ENCODE measurements at places on chromosomes 11 and 22.

- DNase-seq, result no peak
Observed at GRCh38 chr22:42145175-42145574, 14.6 kb upstream of the CYP2D6 start.

DNA sequence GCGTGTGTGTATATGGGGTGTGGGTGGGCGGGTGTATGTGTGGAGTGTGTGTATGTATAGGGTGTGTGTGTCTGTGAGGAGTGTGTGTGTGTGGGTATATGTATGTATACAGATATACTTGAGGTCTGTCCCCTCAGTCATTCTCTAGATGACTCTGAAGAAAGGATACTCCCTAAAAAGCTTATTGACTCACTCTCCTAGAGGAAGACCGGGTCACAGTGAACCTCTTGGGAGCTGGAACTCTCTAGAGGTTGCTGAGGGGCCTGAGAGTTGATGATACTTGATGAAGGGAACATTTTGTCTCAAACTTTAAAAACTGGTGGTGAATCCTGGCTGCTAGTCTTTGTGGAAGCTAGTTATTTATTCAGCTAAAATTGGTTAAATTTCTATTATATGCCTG is 15.1 kb downstream of the STX3 start:
- DNase-seq, result no peak

DNA sequence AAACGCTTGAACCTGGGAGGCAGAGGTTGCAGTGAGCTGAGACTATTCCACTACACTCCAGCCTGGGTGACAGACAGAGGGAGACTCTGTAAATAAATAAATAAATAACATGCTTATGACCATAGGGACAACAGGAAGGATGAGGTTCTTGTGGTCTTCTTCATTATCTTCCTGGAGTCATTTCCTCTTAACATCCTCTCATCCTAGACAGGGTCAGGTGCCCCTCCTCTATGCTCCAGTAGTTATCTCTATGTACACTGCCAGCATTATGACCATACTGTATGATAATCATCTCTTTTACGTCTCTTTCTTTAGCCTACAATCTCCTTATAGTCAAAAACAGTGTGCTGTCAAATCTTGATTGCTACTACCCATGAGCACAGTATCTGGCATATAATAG is 17.7 kb downstream of the RAB30 start:
- DNase-seq, result no peak

- peak; percentile 28 for DNase-seq
Observed at GRCh38 chr11:32374261-32374711, 61.1 kb downstream of the WT1 start.

- DNase-seq, result no peak
Observed at GRCh38 chr11:92880381-92880780, 89.1 kb upstream of the MTNR1B start.

GRCh38 chr11:69671734-69672465 is 3.3 kb downstream of the LTO1 start:
- no peak for DNase-seq

DNA sequence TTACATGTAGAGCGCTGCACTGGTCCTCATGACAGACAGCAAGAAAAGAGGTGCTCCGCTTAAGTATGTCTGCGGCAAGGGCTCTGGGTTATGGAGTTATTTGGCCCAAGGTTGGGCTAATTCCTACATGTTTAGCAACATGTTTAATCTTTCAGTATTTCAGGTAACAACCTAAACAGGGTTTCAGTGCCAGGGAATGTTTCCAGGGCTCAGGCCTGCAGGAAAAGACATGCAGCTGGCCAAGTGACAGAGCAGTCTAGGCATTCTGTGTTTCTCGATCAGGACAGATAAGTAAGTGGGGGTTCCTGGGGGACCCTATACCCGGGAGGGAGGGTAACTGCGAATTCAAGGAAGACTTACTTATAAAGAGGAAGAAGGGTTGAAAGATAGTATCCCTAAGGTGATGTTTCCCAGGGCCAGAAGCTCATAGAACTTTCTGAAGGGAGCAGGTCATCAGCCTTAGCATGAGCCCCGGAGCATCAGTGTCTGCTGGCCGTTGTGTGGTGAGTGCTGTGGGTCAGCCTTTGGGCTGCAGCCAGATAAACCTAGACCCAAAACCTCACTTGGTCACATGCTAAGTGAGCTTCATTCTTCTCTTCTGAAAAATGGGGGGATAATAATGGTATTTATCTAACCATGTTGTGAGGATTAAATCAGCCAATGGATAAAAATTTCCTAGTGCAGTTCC is 18.4 kb downstream of the KCNJ5 start:
- no peak for DNase-seq

DNA sequence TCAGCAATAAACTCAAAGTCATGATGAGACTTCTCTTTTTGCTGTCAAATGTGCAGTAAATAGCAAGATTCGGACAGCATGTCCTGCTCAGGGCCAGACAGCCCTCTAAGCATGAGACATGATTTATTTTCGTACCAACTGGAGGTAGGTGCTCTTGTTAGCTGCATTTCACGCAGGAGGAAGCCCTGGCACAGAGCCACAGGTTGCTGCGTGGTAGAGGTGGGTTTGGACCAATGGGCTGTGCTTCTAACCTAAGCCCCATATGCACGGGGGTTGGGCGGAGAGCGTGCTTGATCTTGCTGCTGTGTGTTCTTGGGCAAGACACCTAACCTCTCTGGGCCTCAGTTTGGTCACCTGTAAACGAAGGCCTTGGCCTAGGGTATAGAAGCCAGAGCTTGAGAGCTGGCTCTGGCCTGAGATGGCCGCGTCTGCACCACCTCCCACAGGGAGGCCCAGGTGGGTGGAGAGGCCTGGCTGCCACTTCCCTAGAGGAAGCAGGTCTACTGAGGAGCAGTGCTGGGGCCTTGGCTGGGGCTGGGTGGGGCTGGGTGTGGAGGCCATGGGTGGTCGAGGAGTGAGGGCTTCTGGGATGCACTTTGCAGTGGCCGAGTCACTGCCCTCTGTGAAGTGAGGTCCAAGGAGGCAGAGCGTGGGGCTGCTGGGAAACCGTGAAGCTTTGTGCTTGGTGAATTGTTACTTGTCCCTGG is 38.5 kb upstream of the GRAMD4 start:
- DNase-seq, result no peak

GRCh38 chr11:12746593-12747097 is 72.4 kb downstream of the TEAD1 start:
- DNase-seq, result peak; percentile 88

GRCh38 chr11:122036493-122036892 is 79.5 kb downstream of the BLID start:
- DNase-seq, result no peak

- DNase-seq, result no peak
Observed at GRCh38 chr22:30414525-30415047, 11.0 kb upstream of the MTFP1 start.

- DNase-seq, result no peak
Observed at GRCh38 chr22:48973694-48974041, 854.0 kb downstream of the BRD1 start.

DNA sequence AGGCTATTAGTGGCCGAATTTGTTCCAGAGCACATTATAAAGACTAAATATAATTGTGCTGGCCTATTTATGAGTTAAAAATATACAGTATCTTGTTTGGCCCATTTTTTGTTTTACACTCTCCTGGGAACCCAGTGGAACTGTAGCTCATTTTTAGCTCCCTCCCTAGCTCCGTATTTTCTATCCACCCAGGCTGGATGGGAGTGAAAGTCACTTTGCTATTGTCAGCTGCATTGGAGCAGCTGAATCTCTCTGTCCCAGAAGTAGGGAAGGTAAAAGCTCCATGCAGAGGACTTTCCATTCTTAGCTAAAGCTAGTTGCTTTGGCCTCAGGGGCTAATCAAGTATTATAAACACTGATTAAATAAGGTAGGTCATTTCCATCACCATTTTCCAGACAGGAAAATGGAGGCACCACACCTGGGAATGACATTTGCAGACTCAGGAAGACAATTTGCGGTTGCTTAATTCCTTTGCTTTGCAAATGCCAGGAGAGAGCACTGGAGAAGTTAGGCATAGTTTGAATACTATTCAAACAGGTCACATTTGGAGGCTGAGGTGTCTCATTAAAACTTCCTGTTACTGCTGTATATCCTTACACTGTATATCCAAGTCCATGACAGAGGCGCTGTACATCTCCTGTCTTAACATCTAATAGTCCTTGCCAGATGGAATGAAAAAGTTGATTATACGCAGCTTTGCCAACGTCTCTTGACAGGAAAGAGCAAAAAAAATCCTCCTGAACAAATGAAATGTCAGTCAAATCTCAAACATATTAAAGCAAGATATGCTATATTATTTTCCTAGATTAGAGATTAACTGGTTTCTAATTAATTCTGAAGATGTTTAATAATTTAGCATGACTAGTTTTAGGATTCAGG is 338.1 kb upstream of the KIRREL3 start:
- no peak for DNase-seq

DNA sequence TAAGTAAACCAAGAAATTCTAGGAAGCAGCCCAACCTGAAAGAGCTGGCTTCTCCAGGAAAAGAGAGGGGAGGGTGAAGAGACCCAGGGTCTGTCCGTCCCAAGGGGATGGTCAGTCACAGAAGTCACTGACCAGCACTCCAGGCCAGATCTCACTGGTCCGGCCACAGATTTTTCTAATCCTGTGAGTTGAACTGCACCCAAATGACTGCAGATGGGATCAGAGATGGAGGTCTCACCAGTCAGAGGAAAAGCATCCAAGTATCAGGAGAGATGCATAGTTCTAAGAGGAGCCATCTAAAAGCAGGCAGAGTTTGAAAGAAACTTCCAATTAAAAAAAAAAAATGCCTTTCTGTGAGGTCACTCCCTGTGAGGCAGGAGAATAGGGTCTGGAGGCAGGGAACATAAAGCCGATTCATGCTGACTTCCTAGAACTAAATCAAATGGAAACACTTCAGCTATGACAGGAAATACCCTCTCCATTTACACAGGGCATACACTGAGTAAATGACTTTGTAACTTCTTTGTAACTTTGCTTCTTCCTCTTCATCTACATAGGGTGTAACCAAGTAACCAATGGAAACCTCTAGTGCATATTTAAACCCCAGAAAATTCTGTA is 144.5 kb downstream of the CCDC34 start:
- peak; percentile 96 for DNase-seq

- peak; percentile 30 for DNase-seq
Observed at GRCh38 chr22:20117633-20118299, 740 bp upstream of the TRMT2A start.

DNA sequence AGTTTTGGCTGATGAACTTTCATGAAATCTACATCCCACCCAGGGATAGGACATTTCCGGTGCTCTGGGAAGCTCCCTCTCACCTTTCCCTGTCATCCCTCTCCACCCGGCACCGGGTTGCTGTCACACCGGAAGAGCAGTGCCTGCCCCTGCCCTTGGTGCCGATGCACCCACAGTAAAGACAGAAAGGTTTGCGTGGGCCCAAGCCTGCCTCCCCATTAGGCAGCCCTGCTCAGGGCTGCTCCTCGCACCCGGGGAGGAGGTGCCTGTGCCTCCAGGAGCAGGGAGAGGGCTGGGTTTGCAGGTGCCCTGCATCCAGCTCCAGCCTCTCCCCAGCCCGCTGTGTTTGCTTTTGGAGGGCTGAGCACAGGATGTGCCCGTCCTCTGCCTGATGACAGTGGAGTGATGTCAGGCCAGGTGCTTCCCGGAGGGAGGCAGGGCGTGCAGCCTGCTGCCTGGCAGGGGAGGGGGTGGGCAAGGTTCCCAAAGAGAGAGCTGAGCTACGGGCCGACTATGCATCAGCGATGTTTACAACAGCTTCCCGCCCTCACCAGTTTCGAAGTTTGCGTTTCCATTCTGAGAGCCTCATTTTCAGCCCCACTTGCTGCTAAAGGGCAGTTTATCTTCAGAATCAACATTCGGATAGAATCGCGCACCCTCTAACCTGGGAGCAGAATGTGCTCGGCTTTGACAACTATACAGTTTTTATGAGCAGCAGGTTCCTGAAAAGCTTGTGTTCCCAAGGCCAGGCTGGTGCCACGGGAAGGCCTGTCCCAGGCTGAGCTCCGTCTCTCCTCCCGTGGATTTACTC is 83.2 kb upstream of the CLDN5 start:
- no peak for DNase-seq

DNA sequence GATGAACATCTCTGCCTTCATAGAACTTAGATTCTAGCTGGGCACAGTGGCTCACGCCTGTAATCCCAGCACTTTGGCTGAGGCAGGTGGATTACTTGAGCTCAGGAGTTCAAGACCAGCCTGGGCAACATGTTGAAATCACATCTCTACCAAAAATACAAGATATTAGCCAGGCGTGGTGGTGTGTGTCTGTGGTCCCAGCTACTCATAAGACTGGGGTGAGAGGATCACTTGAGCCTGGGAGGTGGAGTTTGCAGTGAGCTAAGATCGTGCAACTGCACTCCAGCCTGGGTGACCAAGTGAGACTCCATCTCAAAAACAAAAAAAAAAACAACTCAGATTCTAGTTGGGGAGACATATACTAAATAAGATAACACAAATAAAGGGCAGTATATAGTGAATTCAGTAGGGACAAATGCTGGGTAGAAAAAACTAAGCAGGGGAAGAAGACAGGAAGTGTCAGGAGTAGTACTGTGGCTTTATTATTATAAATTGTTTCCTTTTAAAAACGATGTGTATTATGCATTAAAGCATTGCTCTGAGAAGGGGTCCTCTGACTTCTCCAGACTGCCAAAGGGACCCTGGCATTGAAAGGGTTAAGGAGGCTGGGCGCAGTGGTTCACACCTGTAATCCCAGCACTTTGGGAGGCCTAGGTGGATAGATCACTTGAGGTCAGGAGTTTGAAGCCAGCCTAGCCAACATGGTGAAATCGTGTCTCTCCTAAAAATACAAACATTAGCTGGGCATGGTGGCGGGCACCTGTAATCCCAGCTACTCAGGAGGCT is 46.7 kb downstream of the PACS1 start:
- DNase-seq, result no peak

- DNase-seq, result no peak
Observed at GRCh38 chr11:95346265-95346664, 115.3 kb upstream of the SESN3 start.

DNA sequence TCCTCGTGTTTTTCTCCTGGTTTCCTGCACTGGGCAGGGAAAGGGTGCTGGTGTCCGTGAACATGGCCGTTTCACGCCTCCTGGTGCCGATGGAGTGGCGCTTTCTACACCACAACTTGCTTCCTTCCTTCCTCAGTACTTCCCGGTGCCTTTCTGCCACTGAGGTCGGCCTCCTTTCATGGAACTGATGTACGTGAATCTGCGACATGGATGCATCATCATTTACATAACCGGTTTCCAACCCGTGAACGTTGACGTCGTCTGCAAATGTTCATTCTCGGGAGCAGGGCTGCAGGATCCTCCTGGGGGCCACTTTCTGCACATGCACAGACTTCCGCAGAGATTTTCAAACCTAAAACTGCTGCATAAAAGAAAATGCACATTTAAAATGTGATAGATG is 474.4 kb downstream of the BRD1 start:
- DNase-seq, result no peak

- DNase-seq, result no peak
Observed at GRCh38 chr22:38078046-38078840, 5.7 kb downstream of the SLC16A8 start.

DNA sequence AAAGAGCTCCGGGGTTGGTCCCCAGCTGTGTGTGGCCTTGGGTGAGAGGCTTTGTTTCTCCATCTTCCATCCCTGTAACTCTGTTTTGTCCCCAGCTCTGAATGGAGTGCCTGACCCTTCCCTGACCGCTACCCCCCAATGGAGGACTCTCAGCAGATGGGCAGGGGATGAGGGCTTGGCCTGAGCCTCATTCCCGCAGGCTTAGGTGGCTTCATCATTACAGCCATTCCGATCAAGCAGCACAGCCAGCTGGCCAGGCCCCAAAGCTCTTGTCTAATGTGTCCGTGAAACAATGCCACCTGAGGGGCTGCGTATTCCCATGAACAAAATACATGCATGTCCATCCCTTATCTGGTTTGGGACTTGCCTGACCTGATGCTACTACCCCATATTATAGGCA is 3.9 kb upstream of the CDC42EP2 start:
- DNase-seq, result peak; percentile 54

GRCh38 chr11:45288339-45288738 is 2.2 kb upstream of the SYT13 start:
- no peak for DNase-seq
